ENCODE measurements at places on chromosomes 2 and 18.

- DNase-seq = no peak
These were observed 828 bp downstream of the CIB4 start for GRCh38 chr2:26640331-26640745.

- no peak for DNase-seq
These were observed 108.7 kb downstream of the ZBTB7C start for GRCh38 chr18:48300463-48300961.

- DNase-seq = no peak
These were observed 12.5 kb downstream of the GAREM2 start for GRCh38 chr2:26185304-26185928.

GRCh38 chr2:162706770-162707169 lies 131.8 kb downstream of the KCNH7 start:
- DNase-seq = no peak

DNA sequence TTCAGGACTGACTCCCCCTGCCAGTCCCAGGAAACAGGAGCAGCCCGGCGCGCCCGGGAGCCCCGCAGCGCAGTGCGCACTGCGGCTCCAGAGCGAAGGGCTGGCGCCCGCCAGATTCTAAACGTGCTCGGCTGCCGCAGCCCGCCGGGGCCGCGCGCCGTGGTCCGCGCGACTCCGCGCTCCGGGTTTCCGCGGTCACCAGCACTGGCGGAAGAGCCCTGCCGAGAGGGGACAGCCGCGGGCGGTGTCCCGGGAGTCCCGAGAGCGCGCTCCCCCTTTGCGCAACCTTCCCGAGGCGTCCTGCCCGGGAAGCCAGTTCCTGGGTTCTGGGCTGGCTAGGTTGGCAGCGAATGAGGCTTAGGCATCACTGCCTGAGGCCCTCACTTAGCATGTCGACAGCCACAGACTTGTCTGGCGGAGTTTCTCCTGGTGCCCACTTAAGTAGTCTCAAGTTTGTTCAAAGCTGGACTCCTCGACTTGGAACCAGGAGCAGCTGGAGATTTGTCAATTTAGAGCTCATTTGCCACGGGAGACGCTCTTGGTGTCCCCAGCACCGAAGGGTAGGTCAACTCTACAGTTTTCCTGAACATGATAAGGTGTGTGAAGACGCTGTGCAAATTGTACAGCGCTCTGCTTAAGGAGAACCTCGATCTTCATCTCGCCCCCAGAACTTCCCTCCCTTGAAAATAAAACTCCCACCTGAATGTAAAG lies 1.5 kb upstream of the VSNL1 start:
- DNase-seq = peak; percentile 78

GRCh38 chr2:190271783-190272456 lies 47.7 kb downstream of the HIBCH start:
- DNase-seq = no peak

DNA sequence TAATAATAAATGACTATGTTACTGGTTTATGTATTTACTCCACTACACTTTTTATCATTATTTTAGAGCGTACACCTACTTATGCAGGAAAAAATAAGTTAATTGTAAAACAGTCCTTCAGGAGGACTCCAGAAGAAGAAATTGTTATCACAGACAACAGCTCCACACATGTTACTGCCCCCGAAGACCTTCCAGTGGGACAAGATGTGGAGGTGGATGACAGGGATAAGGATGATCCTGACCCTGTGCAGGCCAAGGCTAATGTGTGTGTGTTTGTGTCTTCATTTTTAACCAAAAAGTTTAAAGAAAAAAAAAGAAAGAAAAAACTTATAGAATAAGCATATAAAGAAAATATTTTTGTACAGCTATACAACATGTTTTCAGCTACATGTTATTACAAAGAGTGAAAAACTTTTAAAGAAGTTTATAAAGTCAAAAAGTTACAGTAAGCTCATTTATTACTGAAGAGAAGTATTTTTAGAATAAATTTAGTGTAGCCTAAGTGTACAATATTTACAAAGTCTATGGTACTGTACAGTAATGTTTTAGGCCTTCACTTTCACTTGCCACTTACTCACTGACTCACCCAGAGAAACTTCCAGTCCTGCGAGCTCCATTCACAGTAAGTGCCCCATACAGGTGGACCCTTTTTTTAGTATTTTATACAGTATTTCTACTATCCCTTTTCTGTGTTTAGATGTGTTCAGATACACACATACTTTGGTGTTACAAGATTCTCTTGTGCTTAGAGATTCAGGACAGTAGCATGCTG lies 7.5 kb downstream of the TGFBRAP1 start:
- no peak for DNase-seq

DNA sequence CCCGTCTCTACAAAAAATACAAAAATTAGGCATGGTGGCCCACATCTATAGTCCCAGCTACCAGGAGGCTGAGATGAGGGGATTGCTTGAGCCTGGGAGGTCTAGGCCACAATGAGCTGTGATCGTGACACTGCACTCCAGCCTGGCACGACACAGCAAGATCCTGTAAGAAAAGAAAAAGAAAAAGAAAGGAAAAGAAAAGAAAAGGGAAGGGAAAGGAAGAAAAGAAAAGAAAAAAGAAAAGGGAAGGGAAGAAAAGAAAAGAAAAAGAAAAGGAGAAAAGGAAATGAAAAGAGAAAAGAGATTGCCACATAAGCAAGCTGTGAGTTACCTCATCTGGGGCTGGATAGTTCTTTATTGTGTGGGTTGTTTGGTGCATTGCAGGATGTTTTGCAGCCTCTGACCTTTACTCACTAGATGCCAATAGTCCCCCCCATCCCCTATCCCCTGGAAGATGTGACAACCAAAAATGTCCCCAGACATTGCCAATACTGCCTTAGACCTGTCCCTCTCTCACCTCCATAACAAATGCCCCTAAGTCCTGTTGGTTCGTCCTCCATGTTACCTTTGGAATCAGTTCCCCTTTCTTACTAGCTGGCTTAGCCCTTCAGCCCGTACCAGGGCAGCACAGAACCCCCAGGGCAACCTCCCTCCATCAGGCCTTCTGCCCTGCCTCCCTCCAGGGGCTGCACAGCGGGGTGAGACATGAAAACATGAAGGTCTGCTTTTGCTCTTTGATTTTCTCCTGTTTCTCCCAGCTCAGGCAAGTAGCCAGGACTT lies 8.9 kb downstream of the ASPRV1 start:
- no peak for DNase-seq

DNA sequence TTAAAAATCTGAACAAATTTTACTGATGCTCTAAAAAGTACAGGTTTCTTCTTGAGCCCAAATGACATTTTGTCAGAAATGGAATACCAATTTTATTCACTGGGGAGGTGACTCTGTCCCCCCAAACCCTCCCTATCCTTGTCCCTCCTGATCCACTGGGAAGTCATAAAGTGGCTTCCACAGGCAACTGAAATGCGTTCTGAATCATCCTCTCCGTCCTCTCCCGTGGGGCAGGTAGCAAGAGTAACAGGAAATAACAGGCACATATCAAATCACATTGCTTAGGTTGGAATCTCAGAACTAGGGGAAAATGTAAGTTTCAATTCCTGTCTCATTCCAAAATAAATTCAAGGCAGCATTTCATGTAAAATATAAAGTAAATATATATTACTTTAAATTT lies 44.5 kb downstream of the MYL12B start:
- no peak for DNase-seq

- no peak for DNase-seq
These were observed 110.0 kb upstream of the FZD7 start for GRCh38 chr2:201923436-201924328.

GRCh38 chr2:88603146-88603545 lies 24.1 kb downstream of the EIF2AK3 start:
- no peak for DNase-seq

- DNase-seq = no peak
These were observed 10.1 kb downstream of the MAT2A start for GRCh38 chr2:85549095-85549494.

Measured in mesothelial cell of epicardium (in vitro differentiated cells).